T-helper 17 cell (primary cell): ENCODE measurements at places on chromosomes 16 and 17.
A peak's percentile ranks its signal among the peaks of the same experiment; 100 is the strongest.

DNA sequence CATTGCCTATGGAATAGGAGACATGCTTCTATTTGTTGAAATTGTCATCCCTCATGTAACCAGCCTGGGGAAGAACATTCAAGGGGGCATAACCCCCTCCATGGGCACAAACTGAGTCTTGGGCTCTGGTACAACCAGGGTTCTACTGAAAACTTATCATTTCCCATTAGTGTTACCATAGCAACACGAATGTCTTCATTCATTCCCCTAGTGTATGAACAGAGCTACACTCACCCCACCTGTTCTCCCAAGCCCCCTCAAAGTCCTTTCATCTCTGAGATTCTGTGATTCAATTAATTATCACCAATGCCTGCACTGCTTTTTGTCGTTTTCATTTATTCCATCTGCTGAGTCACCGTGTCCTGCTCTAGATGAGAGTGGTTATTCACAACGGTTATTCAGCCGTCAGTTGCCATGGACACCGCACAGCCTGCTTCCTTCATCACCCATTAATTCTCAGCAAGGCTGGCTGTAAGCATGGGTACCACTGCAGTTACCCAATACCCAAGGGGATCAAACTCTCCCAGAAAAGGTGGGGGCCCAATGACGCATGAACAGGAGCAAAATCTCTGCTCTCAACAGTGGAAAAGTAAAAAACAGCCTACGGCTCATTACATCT lies 1.6 kb upstream of the GAST start:
- no peak for DNase-seq

- no peak for DNase-seq
Measured at GRCh38 chr16:22627043-22627442, 116.4 kb downstream of the NPIPB5 start.

DNA sequence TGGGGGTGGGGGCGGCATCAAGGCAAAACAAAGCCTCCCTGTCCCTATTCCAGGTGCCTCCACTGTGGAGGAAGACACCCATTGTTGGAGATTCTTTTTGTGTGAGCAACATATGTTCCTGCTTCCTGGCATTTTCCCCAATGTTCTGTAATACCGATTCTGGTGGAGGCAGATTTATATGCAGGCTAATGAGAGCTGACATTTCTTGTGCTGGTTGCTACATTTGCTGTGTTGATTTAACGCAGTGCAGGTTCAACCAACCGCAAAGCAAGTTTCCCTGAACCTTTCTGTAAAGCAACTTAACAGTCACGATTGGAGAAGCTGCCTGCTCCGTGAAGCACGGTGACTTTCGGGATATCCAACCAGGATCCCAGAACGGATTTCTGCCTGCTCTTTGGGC lies 260.5 kb downstream of the CBLN1 start:
- DNase-seq = no peak

DNA sequence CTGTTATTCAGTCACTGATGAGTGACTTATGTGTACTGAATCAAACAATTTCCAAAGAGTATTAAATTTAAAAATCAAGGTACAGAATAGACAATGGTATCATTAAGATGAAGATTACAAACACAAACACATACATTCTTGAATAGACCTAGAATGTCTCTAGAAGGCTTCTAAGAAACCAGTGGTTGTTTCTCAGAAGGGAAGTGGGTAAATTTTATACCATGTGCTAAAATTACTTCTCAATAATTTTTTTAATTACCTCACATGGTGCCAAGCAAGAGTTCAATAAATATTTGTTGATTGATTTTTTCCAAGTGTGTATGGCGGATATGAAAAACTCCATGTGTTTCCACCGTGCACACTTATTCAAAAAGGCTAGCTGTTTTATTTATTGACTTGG lies 6.4 kb downstream of the DYNLRB2 start:
- no peak for DNase-seq

DNA sequence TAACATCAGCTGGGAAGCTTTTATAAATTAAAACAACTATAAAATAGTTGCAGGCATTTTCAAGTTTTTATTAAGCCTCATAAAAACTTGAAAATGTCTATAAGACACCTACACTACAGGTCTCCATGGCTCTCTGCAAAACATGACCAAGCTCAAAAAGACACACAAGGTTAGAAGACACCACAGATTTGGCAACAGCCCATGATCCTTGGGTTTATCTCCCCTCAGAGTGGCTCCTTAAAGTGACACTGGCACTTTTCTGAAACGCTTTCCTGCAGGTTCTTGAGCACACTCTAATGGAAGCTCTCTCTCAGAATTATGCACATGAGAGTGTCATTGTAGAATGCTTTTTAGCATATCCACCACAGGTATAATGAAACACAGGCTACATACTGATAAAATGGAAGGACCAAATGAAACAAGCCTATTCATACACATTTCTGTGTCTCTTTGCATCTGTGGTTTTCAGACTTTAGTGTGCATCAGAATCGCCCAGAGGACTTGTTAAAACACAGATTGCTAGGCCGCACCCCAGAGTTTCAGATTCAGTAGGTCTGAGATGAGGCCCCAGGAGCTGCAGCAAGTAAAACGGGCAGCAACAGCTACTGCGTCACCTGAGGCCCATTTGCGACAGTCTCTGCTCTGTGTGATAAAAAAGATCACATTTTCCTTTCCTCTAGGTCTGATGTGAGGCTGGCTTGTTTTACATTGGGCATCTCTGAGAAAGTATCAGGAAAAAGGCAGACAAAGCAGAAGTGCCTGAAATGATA lies 75.0 kb upstream of the WSB1 start:
- no peak for DNase-seq

DNA sequence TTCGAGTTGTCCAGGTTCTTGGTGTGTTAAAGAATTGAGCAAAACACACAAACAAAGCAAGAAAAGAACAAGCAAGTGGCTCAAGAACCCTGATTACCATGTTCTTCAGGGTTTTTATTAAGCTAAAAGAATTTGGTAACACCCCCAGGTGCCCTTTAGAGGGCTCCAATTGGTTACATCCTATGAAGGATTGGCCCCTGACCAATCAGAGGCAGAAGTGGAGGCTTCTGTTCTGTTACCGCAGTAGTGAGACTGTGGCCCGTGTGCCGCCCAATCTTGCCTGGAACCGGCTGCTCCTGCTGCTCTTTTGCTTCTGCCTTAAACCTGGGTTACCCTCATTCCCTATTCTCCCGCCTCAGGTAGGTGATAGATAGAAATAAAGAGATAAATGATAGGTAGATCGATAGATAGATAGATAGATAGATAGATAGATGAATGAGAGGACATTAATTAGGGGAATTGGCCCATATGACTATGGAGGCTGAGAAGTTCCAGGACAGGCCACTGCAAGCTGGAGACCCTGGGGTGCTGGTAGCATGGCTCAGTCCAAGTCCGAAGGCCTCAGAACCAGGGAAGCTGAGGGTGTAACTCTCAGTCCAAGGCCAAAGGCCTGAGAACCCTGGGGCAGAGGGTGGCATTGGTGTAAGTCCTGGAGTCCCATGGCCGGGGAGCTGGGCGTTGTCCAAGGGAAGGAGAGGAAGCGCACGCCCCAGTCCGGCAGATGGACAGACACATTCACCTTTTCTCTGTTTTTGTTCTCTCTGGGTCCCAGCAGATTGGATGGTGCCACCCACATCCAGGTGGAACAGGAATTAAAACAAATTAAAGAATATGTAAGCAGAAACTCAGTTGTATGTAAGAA lies 3.5 kb upstream of the CA5A start:
- DNase-seq = no peak

GRCh38 chr16:8644211-8645140 lies 23.0 kb downstream of the METTL22 start:
- no peak for DNase-seq

DNA sequence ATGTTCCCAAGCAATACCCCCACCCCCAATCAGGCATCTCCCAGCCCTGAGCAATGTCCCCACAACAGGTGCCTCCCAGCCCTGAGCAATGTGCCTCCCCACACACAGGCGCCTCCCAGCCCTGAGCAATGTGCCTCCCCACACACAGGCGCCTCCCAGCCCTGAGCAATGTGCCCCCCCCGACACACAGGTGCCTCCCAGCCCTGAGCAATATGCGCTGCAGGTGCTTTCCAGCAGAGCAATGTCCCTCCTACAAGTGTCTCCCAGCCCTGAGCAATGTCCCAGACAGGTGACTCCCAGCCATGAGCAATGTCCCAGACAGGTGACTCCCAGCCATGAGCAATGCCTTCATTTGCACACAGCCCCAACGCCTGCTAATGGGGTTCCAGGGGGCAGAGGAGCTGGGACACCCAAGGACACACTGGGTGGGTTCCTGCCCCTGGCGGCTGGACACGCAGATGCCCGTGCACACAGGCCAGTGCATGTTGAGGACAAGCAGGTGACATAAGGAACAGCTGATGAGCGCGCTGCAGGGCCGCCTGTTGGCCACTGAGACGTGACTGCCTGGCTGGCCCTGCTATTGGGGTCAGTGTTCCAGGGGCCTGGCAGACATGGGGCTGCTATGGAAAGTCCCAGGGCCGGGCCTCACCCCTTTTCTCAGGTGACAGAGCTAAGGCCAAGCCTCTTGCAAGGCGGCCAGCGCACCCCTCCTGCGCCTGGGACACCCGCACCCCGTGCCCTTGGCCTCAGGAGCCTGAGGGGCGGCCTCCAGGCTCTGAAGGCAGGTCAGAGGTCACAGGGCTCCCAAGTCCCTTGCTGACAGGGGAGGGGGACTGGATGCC lies 26.9 kb upstream of the PABPN1L start:
- no peak for DNase-seq

GRCh38 chr17:44832805-44833204 lies 2.7 kb upstream of the GJC1 start:
- no peak for DNase-seq

DNA sequence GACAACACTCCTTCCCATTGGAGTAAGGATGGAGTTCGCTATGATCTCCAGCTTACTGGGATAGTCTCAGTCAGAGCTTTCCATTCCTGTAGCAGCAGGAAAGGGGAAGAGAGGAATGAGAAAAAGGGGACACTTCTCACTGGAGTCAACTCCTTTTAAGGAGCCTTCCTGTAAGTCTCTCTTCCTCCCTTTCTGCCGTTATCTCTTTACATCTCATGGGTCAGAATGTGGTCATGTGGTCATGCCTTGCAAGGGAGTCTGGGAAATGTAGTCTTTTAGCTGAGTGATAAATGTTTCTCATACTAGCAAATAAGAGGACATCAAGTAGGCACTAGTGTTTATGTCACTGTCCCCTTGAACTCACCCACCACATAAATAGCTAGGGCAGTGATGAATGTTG lies 227.3 kb downstream of the HAPSTR1 start:
- DNase-seq = no peak

DNA sequence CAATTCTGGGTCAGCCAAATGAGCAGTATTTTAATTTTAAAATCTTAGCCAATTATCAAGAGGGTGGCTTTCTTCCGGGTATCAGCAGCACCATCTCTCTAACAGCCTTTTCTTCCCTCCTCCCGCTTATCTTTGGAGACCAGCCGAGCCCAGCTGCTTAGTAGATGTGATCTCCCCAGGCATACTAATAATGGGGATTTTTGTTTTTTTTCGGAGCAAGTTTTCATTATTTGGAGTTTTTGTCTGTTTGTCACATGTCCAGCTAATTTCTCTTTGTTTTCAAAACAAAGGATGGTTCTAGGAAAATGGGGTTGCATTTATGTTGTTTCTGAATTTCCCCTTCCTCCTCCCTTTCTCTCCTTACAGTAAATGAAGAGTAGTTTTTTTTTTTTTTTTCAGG lies 170.5 kb upstream of the MPHOSPH6 start:
- no peak for DNase-seq

DNA sequence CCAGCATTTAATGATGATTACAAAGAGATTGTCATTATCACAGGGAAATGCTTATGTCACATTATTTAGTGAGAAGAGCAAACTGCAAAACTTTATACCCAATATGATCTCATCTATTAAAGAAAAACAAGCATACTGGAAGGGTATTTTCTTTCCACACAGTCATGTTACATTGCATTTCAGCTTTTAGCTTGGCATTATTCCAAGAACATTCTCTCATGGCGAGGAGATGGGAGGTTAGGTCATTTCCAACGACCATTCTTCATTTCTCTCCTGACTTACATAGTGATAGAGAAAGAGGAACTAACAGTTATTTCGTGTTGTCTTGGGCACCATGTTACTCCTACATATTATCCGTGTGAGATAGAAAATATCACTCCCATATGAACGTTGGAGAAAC lies 309.4 kb upstream of the XYLT1 start:
- no peak for DNase-seq

DNA sequence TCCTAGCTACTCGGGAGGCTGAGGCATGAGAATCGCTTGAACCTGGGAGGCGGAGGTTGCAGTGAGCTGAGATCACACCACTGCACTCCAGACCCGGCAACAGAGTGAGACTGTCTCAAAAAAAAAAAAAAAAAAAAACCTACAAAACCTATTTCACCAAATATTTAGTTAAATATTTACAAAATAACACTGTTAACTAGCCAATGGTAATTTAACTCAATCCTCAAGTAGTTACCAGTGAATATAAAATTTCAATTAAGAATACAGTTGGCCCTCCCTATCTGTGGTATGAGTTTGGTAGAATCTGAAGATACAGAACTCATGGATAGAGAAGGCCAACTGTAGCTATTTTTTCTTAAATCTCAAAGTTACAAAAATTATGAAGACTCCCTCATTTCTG lies 247.4 kb downstream of the SOX9 start:
- no peak for DNase-seq

- no peak for DNase-seq
Measured at GRCh38 chr16:23771642-23772041, 16.8 kb downstream of the CHP2 start.

GRCh38 chr17:76538281-76538931 lies 897 bp upstream of the CYGB start:
- no peak for DNase-seq

DNA sequence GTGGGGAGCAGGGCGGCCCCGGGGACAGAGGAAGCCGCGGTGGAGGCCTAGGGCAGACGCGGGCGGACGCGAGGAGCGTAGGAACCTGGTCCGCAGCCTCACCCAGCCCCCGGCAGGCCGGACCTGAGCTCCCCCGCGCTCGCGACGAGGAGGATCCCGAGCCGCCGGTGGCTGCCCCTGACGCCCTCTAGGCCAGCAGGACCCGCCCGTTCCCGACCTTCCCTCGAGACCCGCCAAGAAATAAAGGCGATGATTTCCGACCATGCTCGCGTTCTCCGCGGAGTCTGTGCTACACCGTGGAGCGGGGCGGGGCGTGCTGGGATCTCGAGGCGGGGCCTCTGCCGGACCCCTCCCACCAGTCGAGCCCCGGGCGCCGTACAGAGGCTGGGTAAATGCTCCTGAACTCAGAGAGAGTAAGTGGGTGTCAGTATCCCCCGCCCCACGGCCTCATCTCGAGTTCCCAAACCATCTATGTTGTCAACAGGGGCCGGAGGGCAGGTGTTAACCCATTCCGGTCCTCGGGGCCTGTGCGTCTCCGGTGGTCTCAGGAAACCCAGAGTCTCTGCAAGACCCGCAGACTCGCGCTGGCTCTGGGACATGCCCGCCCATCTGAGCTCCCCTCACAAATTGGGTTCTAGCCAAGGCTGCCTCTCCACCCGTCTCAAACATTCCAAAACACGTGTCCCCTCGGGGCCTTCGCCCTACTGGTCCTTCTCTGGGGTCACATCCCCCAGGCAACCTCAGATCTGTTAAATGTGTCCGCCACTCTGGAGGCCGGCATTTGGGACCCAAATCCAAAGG lies 13.7 kb downstream of the SYCE1L start:
- peak; percentile 61 for DNase-seq
